GM12864 (cell line): ENCODE measurements at places on chromosomes 3 and 15.

- no peak for DNase-seq
Measured at GRCh38 chr3:39327053-39327745, 2.3 kb upstream of the CCR8 start.

DNA sequence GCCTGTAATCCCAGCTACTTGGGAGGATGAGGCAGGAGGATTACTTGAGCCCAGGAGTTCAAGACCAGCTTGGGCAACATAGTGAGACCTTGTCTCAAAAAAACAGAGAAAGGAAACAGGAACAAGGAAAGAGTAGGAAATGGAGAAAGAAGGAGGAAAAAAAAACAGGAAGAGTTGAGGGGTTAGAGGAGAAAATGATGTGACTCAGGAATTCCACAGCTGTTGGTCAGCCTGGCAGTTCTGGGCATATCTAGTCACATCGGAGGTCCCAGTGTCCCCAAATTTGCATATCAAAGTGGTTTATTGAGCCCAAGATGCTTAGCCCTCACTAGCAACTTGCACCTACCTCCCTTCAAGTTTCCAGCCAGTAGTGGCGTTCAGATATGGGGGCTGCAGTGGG lies 18.8 kb upstream of the JMJD7 start:
- no peak for DNase-seq

- DNase-seq = no peak
Measured at GRCh38 chr3:53795176-53795575, 51.0 kb downstream of the CHDH start.

DNA sequence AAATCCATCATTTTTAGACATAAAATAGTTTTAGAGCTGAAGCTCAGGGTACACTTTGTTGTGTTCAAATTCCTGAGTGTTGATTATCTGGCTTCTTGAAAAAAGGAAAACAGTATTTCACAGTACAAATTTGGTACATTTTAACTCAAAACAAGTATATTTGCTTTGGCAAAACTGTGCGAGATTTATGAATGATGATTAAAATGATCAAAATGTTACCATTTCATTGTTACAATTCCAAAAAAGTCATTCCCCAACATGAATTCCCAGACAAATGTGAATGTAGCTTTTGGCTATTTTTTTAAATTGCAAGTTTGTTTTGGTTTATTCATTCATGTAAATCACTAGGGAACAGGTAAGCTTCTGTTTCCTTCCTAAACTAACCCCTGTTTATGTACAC lies 347.4 kb upstream of the DCBLD2 start:
- no peak for DNase-seq

DNA sequence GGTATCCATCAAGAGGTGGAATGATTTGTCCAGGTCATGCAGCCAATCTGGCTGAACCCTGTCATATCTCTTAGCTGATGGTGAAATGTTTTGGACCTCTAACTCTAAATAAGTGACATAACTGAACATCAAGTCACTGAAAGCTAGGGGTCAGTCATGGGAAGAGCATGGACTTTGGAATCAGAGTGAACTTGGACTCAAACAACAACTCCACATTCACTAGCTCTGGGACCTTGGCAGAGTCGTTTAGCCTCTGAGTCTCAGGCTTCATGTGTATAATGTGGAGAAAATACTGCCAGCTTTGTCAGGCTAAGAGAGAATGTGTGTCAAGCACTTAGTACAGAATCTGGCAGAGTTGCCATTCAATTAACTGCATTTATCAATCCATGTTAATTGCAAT lies 557.8 kb upstream of the CFAP20DC start:
- DNase-seq = no peak

DNA sequence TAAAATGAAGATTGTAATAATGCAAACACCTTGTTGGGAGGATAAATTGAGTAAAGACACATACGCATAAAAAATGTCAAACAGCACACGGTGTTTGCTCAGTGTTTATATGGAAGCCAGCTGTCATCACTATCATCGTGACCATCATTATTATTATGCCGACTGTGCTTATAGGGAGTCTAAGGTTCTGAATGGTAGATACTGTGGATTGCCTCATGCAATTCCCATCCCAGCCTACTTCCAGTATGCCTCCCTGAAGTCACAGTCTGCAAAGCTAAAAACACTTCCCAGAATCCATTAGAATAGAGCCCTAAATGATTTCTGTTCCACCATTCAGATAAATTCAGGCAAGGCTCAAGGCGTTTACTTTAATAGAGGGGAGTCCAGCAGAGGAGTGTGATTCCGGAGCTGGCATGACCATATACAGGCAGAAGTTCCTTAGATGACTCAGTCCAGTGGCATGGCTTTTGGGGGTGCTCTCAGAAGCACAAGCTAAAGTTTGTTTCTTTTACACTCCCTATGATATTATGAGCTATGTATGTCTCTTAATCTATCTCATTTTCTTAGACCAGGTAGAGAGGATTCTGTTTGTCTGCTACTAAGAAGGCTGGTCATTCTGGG lies 148.7 kb downstream of the MEX3B start:
- no peak for DNase-seq

DNA sequence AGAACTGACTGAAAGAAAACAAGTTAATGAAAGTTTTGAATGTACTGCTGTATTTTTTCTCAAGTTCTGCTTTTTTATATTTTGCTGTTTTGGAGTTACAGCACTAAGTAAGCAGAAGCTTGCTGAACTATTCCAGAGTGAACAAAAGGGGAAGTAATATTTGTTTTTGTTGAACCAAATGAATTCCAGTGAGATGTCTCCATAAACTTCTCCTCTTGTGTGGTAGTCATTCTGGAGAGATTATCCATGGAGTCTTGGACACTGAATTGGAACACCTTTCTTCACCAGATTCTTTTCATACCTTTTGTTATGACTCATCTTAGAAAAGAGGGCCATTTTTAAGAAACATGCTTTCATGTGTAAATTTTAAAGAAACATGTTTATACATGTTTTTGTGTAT lies 8.8 kb downstream of the ANKUB1 start:
- no peak for DNase-seq

DNA sequence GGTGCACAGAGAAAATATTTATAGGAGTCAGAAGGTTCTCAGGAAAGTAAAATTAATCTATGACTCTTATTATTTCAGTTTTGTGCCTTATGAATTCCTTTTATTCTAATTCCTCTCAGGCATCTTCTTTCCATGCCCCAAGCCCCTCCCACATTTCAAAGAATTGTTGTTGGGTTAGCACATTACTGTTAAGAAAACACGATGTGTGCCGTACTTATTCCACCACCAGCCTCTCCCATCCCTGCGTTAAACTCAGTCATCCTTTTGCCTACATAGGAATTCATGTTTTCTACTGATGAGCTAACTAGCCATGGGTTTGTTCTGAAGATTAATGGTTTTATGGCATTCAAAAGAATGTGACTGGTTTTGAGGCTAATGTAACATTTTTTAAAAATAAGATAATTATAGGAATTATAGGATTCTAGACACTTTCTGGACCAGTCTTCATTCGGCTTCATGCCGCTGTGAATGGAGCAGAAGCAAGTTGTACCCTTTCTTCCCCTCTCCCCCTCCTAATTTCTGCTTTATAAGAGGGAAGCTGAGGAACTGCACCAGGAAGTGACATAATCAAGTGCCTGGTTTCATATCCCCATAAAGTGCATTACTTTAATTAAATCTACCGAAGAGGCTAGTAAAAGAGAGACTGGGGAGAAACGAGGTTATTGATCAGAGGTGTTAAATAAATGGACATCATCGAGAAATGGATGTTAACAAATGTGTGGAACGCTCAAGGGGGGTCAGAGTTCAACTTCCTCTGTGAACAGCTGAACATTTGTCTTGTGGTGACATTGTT lies 12.3 kb upstream of the MB21D2 start:
- no peak for DNase-seq

- DNase-seq = no peak
Measured at GRCh38 chr15:64337761-64338160, 18.2 kb downstream of the CSNK1G1 start.

DNA sequence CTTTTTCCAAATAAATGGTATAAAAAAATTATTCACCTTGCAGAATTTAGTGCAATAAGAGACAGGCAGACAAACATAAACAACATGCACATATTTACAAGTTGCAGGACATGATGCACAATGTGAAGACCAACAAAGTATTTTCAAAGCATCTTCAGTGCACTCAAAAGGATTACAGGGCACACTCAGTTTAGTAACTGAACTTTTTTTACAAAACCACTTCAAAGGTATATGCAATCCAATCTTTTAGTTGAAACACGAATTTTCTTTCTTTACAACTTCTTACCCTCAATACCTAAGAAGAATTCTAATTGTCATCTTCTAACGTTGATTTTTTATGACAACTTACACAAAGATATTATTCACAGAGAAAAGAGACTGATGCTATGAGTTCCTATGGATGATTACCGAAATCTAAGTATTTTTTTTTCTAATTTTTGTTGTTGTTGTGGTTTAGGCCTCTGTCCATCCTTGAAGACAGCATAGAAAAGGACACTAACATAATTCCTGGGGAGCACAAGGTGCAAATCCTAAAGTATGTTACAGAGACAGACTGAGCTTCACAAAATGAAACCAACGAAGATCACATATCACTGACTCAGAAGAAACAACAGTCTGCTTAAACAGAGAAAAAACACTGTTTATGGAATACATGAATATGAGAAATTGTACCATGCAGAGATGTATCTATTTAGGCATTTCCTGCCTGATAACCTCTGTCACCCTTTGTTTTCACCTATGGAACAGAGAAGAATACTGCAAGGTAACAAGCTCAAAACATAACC lies 50.3 kb downstream of the ZMAT3 start:
- no peak for DNase-seq

- DNase-seq = no peak
Measured at GRCh38 chr15:94844538-94845389, 613.4 kb downstream of the MCTP2 start.

GRCh38 chr3:170999737-171000242 lies 26.7 kb downstream of the SLC2A2 start:
- DNase-seq = no peak

- DNase-seq = no peak
Measured at GRCh38 chr15:99305761-99306505, 54.7 kb downstream of the LRRC28 start.

DNA sequence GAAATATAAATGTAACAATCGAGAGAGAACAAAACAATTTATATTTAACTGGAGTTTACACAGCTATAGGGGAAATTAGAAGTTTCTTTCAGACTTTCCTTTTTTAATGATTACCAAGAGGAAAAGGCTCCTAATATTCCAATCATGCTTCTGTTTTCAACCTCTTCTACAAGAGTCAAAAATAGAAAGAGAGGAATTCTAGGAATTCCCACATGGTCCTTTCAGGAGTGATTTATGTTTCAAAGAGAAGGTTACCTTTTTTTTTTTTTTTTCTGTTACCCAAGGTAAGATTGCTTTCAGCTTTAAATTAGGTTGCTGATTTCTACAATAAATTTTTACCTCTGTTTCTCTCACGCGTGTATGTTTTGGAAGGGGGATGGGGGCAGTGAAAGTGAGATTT lies 355.3 kb upstream of the DCBLD2 start:
- no peak for DNase-seq

- peak; percentile 12 for DNase-seq
Measured at GRCh38 chr3:59339818-59340217, 290.0 kb upstream of the CFAP20DC start.

DNA sequence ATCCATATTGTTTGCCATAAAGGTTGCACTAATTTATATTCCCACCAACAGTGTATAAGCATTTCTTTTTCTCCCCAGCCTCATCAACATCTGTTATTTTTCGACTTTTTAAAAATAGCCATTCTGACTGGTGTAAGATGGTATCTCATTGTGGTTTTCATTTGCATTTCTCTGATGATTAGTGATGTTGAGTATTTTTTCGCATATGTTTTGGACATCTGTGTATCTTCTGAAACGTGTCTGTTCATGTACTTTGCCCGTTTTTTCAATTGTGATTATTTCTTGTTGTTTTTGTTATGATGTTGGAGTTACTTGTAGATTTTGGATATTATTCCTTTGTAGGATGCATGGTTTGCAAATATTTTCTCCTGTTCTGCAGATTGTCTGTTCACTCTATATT lies 46.5 kb downstream of the TP63 start:
- DNase-seq = no peak
